ENCODE measurements at places on chromosomes 12 and 14. TPM values are rescaled to one million over a fixed set of nuclear protein-coding genes. Genes with fewer than 3 reads are reported as not detected.

Gene SLC6A13
- 0.28 TPM for polyA plus RNA-seq

Gene CDKL1
- polyA plus RNA-seq = 4.6 TPM

Gene RPL6
- 2,028 TPM for polyA plus RNA-seq

DNA sequence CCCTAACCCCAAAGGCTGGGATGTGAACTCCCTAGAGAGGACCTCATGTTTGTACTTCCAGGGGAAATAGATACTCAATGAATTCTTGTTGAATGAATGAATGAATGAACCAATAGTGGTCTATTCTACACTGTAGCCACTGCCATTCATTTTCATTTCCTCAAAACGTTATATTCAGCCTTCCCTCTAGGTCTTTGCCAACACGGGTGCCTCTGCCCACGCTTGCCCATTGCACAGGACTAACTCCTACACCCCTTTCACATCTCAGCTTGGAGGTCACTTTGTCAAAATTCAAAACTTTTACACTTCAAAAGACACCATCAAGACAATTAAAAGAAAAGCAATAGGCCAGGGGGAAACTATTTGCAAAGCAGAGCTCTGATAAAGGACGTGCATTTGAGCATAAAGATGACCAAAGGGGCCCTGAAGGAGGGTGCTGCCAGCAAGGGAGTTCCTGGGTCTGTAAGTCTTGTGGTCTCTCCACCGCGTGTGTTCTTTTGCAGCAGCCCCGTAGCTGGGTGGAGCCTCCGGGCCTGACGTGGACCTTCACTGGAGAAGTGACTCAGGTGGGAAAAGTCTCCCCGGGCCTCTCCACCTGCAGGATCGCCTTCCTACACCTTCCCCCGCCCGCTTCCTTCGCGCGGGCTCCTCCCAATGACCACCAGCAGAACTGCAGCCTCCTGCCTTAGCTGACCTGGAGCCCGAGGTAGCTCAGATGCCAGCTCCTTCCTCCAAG, 31.5 kb downstream of the TMEM63C start:
- H3K27ac ChIP-seq = no peak overlapping the region
- peaks cover 3% of the 10 kb centered on the region for H3K4me1 ChIP-seq

DNA sequence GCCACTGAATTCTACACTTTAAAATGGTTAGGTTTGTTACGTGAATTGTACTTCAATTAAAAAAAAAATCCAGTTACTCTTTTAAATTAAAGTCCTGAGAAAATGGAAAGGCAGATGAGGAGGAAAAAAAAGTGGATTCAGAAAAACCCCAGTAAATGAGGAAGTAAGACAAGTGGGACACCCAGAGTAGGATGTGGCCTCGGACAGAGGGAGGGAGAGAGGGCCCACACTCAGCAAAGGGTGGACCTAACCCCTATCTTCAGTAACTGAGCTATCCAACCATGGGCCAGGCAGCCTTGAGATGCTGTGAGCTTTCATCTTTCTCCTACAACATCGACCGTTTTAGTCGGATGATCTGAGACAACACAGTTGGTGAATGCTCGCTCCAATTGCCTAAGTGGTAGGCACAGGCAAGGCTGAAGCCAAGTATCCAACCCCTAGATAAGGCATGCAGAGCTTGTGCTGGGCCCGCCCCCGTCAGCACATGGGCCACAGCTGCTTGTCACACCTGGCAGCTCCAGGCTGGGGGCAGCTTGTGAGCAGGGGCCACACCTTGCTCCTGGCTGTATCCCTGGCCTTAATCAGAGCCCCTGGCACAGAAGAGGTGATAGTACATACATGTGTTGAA, 142.1 kb downstream of the TTC7B start:
- no peak for DNase-seq
- H3K36me3 ChIP-seq = no peaks in the 10 kb centered on the region
- no peaks in the 10 kb centered on the region for H3K27me3 ChIP-seq
- H3K27ac ChIP-seq = no peak overlapping the region
- H3K4me1 ChIP-seq = no peaks in the 10 kb centered on the region

DNA sequence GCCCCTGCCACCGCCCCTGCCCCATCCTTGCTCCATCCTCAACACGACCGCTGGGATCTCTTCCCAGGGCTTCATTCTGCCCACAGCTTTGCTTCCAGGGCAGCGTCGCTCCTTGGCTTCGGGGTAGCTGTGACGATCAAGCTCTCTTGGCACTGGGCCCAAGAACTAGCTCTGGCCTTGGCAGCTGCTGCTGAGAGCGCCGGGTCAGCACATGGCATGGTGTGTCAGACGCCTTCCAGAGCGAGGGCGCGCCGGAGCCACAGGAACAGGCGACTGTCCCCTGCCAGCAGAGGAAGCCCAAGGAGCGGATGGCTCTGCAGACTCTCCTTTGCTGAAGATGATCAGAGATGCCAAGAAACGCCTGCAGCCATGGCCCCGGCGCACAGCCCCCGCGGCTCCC, 15.9 kb downstream of the RAB35 start:
- H3K36me3 ChIP-seq = peaks cover 75% of the 10 kb centered on the region
- no peak overlapping the region for H3K27ac ChIP-seq
- DNase-seq = no peak

GRCh38 chr14:28020112-28020511, 746.5 kb upstream of the FOXG1 start:
- H3K27me3 ChIP-seq = no peaks in the 10 kb centered on the region

DNA sequence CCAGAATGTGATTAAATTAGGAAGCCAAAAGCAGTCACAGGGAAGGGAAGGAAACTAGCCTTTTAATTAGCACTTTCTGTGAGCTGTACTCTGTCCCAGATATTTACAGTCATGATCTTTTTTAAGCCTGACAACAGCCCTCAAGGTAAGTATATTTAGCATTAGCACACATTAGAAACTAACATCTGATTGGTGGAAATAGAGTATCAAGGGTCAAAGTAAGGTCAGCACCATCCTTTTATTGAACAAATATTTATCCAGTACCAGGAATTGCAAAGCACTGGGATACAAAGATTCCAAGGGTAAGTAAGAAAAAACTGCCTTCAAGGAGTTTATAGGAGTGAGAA, 28.2 kb downstream of the RPGRIP1 start:
- no peaks in the 10 kb centered on the region for H3K4me1 ChIP-seq
- peak; percentile 4 for DNase-seq
- H3K4me3 ChIP-seq = peak overlapping the region; percentile 37
- H3K27ac ChIP-seq = peak overlapping the region; percentile 61

- no peaks in the 10 kb centered on the region for H3K36me3 ChIP-seq
- no peak for DNase-seq
- H3K4me1 ChIP-seq = no peaks in the 10 kb centered on the region
- no peaks in the 10 kb centered on the region for H3K27me3 ChIP-seq
These were observed 9.3 kb upstream of the PRIMA1 start for GRCh38 chr14:93797536-93797935.

DNA sequence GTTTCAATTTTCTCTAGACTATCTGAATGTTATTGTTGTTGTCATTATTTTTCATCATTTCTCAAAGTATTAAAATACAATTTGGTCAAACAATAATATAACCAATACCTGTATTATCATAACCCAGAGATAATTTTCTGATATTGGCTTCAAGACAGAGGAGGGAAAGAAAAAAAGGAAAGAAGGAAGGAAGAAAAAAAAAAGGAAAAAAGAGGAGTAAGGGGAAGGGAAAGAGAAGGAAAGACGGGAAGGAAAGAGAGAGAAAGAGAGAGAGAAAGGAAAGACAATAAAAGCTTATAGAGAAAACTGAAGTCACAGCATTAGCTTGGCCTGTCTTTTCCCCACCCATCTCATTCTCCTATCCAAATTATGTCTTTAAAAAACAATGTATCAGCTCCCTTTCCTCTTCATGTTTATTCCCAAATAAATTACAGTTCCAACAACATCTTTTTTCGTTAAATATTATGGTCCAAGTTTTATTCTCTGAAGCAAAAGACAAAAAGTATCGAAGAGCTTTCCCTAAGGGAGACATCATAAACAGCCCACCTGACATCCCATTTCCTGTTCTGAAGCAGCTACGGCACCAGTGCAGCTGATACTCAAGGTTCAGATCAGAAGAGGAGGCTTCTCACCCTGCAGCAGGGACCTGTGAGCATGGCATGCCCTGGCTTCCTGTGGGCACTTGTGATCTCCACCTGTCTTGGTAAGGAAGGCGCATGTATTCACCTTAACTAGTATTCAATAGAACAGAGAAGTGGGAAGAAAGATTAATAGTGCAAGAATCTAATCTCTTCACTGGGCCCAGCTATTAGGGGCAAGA, 308.3 kb downstream of the DAD1 start:
- H3K4me3 ChIP-seq = no peak overlapping the region
- no peak for DNase-seq
- H3K27me3 ChIP-seq = no peaks in the 10 kb centered on the region
- H3K27ac ChIP-seq = no peak overlapping the region

DNA sequence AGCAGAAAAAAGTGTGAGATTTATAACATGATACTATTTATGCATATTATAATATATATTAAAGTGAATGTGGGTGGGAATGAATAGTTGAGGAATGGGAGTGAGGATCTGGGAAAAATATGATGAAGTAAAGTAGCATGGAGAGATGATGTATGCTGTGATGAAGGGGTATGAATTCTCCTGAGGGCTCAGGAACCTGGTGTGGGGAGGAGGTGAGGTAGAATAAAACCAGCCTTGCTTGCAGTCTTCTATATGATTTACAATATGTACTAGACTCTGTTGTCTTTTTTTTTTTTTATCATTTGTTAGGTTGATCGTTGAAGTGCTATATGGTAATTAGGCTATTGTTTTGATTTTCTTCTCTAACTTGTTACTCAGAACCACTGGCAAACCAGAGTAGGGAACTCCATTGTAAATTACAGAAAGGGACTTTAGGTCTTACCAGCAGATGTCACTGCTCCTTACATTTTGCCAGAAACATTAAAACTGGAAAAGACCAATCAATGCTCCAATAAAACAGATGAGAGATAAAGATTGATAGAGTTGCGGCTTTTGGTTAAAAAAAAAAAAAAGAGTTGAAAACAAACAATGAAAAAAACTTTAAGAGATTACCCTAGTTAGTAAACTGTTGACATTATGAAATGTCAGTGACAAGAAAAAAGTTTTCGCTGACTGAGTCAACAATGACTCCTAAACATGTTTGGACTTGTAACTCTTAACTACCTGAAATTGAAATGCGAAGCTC, 39.9 kb downstream of the ATL1 start:
- no peak overlapping the region for H3K27ac ChIP-seq
- no peak for DNase-seq
- H3K4me1 ChIP-seq = no peaks in the 10 kb centered on the region
- H3K4me3 ChIP-seq = no peak overlapping the region
- no peaks in the 10 kb centered on the region for H3K36me3 ChIP-seq
- H3K27me3 ChIP-seq = no peaks in the 10 kb centered on the region

- no peaks in the 10 kb centered on the region for H3K4me1 ChIP-seq
- no peak for DNase-seq
- H3K36me3 ChIP-seq = no peaks in the 10 kb centered on the region
- H3K4me3 ChIP-seq = no peak overlapping the region
These were observed 147.1 kb downstream of the KIF26A start for GRCh38 chr14:104285508-104285840.
